Urothelium cell line (cell line): ENCODE measurements at places on chromosomes 1 and 21.

- DNase-seq: no peak
These were observed 1.8 kb upstream of the ATP5PO start for GRCh38 chr21:33917421-33917820.

- no peak for DNase-seq
These were observed 138.4 kb downstream of the SYT2 start for GRCh38 chr1:202571719-202572339.

GRCh38 chr1:97545446-97545845 lies 375.4 kb downstream of the DPYD start:
- DNase-seq: no peak

DNA sequence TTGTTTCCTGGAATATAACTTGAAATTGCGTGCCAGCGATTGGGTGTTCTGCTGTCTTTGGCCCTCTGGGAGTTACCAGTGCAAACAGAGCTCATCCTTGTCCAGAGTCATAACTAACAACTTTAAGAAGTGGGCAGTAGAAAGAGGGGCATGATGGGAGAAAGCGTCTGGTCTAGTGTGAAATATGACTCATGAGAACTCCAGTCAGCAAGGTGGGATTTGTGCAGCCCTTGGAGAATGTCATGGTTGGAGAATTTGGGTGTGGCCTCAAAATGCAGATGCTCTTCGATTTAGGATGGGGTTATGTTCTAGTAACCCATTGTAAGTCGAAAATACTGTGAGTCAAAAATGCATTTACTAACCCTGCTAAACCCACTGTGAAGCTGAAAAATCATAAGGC lies 12.9 kb downstream of the ATP1B1 start:
- peak; percentile 48 for DNase-seq

GRCh38 chr1:8910914-8911313 lies 32.4 kb upstream of the ENO1 start:
- no peak for DNase-seq

DNA sequence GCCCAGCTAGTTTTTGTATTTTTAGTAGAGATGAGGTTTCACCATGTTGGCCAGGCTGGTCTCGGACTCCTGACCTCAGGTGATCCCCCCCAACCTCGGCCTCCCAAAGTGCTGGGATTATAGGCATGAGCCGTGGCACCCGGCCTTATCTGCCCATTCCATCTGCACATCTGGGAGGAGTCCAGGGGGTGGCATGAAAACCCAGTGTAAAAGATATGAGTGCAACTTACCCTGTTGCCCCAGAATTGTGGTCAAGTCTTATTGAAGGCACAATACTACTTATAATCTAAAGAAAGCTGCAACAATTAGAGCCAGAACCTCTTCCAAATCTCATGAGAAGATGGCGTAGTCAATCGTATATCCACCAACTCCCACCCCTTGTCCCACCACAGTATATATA lies 18.4 kb downstream of the CTXND2 start:
- no peak for DNase-seq

DNA sequence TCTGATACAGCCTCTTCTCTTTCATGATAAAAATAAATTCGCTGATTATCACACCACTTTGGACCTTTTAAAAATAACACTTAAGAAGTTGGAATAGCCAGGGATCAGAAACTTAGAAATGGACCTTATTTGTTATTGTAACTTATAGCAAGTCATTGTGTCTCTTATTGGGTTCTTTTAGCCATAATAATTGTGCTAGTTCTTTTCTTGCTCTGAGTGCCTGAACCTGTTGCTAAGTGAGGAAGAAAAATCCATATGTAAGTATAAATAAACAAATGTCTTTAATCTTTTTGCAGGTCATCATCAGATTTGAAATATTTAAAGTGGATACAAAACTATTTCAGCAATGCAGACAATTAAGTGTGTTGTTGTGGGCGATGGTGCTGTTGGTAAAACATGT lies 25.6 kb downstream of the CDC42 start:
- DNase-seq: no peak

GRCh38 chr1:47616906-47617305 lies 179.1 kb downstream of the FOXD2 start:
- DNase-seq: no peak

GRCh38 chr1:187568067-187568466 lies 739.3 kb downstream of the PLA2G4A start:
- no peak for DNase-seq

- DNase-seq: peak; percentile 9
These were observed 50.3 kb downstream of the CHD1L start for GRCh38 chr1:147292631-147293251.

DNA sequence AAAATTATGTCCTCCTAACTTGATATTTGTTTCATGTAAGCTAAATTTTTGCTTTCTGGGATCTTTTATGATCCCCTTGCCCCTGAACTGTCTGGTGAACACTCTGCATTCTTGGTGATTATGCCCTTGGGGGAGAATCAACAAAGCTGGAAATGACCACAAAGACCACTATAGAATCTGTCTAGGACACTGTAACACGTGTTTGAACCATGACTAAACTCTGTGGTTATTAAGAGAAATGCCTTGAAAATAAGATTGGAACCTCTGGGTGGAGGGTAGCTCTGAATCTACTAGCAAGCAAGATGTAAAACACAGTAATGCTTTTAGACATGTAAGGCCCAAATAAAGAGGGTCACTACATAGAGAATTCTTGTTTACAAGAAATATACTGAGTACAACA lies 237.5 kb downstream of the HMCN1 start:
- DNase-seq: peak; percentile 37

DNA sequence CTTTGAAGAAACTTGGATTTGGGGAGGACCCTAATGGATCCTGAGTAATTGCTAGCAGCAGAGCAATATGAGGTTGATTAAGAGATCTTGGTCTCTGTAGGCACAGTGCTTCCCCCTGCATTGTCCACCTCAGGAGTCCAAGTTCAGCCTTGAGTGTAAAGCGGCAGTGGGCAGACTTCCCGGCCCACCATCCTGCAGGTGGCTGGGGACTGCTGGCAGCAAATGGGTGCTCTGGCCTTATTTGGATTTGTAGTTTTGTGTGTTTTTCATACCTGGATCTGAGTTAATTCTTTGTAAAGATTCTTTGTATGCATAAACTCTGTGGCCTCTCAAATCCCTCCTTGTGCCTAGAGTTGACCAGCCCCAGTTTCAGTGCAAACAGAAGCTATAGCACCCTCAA lies 7.6 kb downstream of the BARHL2 start:
- DNase-seq: no peak

DNA sequence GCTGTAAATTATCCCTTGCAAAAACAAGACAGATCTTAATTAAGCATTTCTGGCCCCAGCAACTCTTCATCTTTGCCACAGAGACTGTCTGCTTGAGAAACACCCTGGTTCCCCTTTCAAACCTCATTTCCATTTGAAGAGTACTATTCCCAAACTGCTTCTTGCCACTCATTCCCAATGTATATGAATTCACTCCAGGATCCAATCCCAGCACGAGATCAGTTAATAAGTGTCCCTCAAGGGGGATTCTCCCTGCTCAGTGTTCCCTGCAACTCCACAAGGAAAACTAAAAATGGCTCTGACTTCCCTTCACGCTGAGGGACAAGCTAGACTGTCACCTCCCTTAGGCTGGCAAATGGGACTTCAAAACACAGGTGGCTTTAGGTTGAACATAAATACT lies 173.2 kb downstream of the SIPA1L2 start:
- no peak for DNase-seq

- no peak for DNase-seq
These were observed 28.7 kb upstream of the COL6A2 start for GRCh38 chr21:46069166-46069565.

- DNase-seq: no peak
These were observed 87.7 kb upstream of the C1orf174 start for GRCh38 chr1:3987669-3988235.

DNA sequence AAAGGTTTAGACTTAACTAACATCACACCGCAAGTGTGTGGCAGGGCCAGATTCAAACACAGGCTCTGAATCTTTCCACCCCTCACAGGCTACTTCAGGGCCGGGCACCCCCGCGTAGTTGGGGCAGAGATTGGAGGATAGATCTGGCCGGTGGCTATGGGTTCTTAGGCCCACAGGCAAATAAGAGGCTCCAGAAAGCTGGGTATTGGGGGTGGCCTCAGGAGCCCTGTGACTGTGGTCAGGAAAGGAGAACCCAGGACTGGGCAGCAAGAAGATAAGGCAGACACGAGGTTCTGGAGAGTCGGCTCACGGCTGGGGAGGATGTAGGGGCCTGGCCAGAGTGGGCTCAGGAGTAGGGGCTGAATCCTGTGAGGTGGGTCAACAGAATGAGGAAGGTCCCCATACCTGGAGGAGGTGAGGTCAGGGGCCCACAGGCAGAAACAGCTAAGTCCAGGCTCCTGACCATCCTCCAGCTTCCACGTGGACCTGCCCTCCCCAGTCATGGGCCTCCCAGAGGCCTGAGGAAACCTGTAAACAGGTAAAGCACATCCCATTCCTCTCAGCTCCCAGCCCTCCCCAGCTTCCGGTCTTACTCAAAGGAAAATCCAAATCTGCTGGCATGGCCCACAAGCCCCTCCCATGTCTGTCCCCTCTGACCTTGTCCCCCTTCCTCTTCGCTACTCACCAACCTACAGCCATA lies 306.2 kb downstream of the MATN1 start:
- peak; percentile 1 for DNase-seq

DNA sequence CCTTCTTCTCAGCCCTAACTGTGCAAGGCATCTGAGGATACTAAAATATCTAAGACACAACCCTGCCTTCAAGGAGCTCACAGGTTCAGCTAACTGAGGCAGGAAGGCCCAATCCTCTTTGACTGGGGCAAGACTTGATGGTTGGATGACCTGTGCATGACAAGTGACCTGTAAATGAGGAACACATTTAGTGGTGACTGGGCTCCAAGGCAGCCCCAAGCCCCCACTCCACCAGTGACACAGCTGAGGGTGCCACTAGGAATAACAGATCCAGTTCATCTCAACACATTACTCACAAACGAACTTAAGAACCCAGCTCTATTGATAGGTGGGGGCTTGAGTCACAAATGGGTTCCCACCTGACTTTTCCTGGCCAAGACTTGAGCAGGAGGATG lies 244.7 kb upstream of the IRF2BP2 start:
- no peak for DNase-seq

DNA sequence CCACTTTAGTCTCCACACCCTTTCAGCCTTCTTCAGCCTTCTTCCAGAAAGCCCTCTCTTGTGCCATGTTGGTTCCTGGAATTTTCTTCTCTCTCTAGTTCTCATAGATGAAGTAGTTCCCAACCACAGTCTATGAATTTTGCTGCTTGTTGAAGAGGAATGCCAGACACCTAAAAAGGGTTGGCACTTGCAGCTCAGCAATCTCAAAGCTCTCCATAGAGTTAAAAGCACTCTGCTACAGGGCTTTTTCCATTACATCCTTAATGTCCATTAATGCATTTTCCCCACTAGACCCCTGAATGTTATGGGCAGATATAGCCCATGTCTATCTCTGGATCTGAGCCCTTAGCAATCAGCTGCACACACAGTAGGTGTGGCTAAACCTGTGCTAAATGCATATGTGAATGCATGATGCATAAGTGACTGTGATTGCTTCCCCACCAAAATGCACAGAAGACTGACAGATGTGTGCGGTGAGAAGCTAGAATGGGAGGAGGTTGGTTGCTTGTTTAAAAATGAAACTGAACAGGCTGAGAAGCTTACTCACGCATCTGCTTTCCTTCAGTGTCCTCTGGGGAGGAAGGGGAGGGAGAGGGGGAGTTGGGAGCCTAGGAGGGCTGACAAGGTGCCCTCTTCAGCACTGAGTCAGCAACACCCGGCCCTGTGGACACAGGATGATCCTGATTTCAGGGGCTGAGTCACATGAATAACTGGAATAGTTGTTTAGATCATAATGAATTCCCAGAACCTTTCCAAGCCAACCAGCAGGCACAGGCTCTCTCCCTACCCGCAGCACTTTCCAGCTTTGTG lies 146.1 kb upstream of the FGGY start:
- peak; percentile 91 for DNase-seq

DNA sequence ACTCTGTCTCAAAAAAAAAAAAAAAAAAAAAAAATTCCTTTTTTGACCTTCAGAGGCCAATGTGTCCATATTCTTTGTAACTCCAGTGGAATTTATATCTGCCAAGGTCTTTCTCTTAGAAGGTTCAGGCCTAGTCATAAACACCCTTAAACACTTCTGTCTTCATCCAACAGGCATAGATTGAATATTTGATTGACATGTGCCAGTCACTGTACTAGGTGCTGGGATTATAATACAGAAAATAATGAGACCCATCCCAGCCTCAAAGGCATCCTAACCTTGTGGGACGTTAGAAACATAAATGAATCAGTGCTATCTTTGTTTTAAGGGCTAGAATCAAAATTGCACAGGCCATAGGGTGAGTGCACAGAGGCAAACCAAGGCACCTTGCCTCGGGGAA lies 62.9 kb upstream of the SERBP1 start:
- DNase-seq: no peak

DNA sequence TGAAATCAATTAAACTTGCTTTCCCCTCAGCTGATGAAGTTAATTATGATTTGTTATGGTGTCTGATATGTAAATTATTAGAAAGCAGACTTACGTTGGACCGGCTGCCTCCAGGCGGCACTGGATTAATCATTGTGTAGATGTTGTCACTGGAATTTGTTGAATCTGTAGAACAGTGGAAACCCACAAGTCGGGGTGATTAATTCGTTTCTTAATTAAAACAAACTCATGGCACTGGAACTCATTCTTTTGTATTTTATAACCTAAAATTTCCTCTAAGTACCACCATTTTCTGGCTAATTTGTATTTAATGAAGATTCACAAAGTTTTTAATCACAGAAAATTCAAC lies 39.0 kb downstream of the MRPL37 start:
- no peak for DNase-seq

DNA sequence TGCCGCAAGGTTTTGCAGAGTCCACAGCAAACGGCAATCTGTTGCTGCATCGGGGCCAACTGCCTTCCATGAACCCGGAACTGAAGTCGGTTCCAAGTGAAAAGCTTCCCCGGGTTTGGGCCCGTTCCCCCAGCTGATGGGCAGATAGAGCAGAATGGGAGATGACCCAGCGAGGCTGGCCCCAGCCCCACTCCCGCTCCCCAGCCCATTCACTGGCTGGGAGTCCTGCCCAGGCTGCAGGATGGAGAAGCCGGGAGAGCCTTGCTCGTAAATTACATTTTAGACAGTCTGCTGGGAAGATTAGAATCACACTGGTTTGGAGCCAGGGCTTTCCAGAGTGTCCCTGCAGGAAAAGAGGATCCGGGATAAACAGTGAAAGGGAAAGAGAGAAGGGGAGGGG lies 31.6 kb upstream of the PAX7 start:
- DNase-seq: no peak

GRCh38 chr1:172399756-172400721 lies 20.4 kb upstream of the C1orf105 start:
- DNase-seq: no peak

- DNase-seq: peak; percentile 94
These were observed 125.3 kb downstream of the TRABD2B start for GRCh38 chr1:47871799-47872353.
